ENCODE measurements at places on chromosomes 2 and 18. TPM values are rescaled to one million over a fixed set of nuclear protein-coding genes. Genes with fewer than 3 reads are reported as not detected.

Gene CARF
- 4.6 TPM for polyA plus RNA-seq

Gene ST8SIA5
- 0.04 TPM for polyA plus RNA-seq

- DNase-seq: peak; percentile 85
Observed at GRCh38 chr2:12169721-12170120, 423.3 kb downstream of the LPIN1 start.

DNA sequence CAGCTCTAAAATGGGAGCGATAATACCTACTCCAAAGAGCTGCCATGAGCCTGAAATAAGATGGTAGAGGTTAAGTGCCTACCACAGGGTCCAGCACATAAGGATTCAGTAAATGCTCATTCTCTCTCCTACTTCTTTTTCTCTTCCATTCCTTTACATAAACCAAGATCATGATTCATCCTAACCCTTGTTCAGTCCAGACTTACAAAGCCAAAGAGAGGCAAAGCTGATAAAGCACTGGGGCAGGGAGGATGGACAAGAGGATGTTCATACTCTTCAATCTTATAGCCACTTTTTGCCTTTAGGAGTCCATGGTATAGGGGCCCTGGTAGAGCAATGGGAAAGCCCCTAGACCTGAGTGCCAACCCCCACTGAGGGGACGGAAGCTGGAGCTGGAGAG lies 75.6 kb upstream of the PKDCC start:
- DNase-seq: no peak

DNA sequence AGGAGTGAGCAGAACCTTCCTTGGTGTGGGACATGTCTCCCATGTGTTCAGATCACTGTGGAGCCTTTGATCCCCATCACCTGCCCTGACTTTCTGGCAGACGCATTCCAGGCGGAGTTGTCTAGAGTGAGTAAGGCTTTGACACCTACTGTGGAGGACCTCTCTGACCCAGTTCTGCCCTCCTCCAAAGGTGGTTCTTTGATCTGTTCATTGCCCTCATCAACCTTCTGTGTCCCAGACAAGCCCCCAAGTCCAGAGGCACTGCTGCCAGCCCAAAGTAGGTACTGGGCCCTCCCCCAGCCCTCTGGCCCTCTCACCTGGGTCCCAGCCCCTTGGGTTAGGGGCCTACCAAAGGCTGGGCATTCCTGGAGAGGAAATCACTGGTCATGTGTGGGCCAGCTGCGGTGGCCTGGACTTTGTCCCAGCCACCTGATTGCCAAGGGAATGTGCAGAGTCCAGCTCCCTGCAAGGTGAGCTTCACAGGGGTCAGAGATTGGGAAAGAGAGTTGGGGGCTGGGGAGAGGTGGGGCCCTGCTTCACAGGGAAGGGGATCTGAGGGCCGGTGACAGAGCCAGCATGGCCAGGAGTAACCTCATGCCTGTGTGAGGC lies 12.1 kb upstream of the FAHD2A start:
- DNase-seq: no peak

DNA sequence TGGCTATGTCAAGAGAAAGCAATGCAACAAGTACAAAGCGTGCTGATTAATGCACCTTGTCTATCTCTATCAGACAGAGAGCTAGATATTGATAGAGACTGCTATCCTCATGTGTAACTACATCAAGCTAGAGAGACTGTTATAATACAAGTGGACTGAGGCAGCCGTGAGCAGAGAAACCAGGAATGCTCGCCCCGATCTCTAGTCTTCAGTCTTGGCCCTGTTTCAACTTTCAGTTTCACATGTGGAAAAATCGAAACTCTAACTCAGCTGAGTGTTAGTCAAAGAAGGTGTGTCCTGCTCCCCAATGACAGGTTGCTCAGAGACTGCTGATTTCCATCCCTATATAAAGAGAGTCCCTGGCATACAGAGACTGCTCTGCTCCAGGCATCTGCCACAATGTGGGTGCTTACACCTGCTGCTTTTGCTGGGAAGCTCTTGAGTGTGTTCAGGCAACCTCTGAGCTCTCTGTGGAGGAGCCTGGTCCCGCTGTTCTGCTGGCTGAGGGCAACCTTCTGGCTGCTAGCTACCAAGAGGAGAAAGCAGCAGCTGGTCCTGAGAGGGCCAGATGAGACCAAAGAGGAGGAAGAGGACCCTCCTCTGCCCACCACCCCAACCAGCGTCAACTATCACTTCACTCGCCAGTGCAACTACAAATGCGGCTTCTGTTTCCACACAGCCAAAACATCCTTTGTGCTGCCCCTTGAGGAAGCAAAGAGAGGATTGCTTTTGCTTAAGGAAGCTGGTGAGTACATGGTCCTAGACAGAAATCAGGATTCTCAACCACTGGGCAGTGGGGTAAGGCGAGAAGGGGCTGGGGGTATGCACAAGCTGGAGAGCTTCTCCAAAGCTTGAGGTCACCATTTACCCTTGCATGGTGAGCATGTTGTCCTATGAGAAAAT lies at the start of gene RSAD2:
Gene RSAD2 (plus strand): TSS at position 376 of the 903 bp plus-strand sequence. CDS start 24 bp downstream, at position 400.
- DNase-seq: peak; percentile 47

DNA sequence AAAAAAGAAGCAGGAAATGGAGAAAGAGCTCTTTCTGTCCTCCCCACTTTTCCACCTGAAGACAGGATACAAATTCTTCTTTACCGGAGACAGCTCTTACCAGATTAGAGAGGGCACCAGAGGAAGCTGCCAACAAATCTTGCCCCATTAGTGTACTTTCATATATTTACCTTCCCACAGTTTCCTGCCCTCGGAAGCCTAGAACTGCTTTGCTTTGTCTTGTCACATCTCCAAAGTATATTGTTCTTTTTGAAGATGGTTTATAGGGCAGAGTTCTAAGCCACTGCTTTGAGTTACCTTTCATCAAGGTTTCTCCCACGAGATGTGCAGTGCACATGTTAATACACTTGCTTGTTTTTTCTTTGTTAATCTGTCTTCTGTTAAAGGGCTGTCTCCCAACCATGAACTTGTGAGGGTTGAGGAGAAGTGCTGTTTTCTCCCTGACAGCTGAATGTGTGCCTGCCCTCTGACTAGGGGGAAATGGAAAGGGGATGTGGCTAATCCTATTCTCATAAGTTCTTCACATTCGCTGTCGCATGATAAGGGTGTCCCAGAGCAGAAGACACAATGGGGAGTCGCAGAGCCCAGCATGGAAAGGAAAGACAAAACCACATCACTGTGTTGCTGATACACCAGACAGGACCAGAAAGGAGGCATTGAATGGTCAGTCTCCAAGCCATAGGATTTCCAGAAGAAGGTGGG lies 24.2 kb downstream of the CENPA start:
- peak; percentile 12 for DNase-seq

- peak; percentile 2 for DNase-seq
Observed at GRCh38 chr18:67199993-67200617, 316.4 kb downstream of the DSEL start.

GRCh38 chr2:238240757-238241711 lies 1.2 kb upstream of the HES6 start:
- no peak for DNase-seq

- DNase-seq: no peak
Observed at GRCh38 chr2:23578964-23579671, 194.1 kb downstream of the KLHL29 start.
